NCI-H524 treated with DMSO at 0.1 percent for 48 hours (cell line): ENCODE measurements at places on chromosomes 6 and 20.

GRCh38 chr6:34973547-34974248 lies 84.6 kb downstream of the ANKS1A start:
- DNase-seq: no peak

DNA sequence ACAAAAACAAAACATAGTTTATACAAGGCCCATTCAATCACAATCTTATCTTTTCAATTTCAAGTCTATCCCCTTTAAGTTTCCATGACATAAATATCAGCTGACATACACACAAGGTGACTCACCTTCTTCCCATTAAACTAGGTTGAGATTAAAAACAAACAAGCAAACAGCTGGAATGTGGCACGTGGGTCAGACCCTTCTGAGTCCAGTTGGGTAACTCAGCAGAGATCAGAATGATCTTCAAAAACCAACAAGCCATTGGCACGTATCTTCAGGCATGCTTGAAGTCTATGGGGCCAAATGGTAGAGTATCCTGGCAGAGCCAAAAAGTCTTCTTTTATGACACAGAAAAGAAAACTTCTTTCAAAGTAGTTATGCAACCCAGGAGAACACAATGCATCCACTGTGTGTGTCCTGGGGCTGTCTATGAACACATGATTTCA lies 603.5 kb upstream of the CITED2 start:
- no peak for DNase-seq

DNA sequence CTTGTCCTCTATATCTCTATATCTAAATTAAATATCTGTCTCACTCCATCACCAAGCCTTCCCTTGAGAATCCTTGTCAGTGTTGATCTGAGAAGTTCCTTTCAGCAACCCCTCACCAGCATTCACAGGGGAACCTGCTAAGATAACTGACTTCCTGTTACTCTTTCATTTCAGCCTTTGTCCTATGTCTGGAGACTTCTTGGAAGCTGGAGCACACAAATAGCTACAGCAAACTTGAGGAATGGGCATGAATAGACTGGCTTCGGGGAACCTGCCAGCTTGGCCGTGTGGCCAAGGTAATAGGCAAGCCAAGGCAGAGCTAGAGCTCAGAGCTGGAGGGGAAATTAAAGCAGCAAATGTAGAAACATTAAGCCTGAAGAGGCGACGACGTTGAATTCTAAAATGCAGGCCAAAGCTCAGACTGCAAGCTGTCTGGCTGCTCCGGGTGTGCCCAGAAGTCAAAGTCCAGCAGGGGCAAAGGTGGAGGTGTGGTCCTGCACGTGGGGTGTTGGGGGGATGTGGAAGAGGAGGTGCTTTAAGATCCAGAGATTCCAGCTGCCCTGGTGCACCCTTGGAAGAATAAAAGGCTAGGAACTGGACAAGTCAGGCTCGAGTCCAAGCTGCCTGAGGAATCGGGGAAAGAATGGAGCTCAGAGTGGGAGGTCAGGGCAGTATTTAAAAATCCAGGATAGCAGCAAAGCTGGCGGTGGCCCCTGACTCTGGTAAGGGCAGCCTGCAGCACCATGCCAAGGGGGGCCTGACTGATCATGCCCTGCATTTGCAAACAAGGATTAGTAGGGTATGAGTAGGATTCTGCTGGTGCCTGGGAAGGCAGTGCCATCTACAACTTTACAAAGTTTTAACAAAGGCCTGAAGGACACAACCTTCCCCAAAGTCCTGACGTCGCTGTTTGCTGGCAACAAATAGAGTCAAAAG lies 185.0 kb upstream of the SGK1 start:
- no peak for DNase-seq

DNA sequence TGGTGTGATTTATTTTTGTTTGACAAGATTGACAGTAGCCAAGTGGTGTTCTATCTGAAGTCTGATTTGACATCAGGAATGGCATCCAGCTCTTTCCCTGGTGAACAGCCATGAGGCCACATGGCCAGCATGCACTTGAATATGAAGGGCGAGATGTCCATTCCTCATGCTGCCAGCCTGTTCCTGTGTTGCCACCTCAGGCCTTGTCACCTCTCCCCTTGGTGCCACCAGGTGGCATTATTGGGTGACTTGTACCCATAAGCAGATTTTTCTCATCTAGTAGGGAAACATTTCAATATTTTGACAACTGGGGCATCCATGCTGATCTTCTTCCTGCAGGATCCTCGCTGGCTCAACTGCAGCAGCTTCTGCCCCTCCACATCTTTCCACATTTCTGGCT lies 199.1 kb downstream of the ERMARD start:
- peak; percentile 27 for DNase-seq

GRCh38 chr6:156942266-156942665 lies 165.1 kb downstream of the ARID1B start:
- no peak for DNase-seq

- no peak for DNase-seq
Observed at GRCh38 chr6:111620169-111620568, 14.5 kb upstream of the TRAF3IP2 start.

DNA sequence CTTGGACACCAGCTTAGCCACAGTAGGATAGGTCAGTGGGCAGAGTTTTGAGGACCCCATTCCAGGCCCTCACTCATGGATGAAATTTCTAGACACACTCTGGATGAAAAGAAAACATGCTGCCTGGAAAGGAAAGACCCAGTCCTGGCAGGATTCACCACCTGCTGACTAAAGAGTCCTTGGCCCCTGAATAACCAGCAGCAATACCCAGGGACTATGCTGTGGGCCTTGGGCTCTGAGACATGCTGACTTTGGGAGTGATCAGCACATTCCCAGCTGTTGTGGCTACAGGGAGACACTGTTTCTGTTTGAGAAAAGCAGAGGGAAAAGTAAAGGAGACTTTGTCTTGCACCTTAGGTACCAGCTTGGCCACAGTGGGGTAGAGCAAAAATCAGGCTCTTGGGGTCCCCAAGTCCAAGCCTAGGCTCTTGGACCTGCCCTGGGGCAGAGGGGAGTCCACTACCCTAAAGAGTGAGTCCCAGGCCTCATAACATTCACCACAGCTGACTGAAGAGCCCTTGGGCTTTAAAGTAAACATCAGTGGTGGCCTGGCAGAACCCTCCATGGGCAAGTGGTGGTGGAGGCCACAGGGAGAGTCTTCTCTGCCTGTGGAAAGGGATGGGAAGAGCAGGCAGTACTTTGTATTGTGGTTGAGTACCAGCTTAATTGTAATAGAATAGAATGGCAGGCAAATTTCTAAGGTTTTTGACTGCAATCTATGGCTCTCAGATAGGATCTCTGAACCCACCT lies 516.8 kb downstream of the BCKDHB start:
- DNase-seq: no peak

GRCh38 chr6:152701081-152701862 lies 3.6 kb downstream of the MYCT1 start:
- peak; percentile 29 for DNase-seq

DNA sequence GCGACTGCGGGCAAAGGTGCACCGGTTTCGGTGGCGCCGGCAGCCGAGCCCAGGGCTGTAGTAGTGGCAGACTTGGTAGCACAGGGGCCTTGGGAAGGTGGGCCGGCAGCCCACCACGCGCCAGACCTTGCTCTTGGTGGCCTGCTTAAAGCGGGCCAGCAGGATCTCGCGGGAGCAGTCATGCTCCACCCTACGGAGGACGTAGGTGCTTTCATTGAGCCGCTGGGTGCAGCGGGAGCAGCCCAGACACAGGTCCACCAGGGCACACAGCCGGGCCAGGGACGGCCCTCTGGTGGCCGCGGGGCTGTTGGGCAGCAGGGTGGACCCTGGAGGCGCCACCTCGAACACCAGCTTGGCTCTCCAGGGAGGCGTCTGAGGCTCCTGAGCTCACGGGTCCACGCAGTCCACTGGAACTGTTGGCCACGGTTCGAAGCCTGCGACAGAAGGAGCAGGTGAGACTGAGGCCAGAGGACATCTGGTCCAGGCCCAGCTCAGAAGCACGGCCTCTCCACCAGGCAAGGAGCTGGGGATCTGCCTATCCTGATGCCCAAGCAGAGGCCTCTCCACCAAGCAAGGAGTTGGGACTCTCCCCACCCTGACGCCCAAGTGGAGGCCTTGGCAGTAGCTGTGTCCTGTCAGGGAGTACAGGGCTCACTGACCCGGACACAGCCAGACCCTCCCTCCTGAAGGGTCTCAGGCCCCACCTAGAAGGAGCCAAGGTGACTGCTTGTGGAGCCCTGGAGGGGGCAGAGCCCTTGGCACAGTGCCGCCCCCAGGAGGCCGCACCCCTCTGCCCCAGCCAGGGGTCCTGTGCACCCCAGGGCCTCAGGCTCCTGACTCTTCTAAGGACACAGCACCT lies 1.0 kb downstream of the HELZ2 start:
- DNase-seq: no peak

DNA sequence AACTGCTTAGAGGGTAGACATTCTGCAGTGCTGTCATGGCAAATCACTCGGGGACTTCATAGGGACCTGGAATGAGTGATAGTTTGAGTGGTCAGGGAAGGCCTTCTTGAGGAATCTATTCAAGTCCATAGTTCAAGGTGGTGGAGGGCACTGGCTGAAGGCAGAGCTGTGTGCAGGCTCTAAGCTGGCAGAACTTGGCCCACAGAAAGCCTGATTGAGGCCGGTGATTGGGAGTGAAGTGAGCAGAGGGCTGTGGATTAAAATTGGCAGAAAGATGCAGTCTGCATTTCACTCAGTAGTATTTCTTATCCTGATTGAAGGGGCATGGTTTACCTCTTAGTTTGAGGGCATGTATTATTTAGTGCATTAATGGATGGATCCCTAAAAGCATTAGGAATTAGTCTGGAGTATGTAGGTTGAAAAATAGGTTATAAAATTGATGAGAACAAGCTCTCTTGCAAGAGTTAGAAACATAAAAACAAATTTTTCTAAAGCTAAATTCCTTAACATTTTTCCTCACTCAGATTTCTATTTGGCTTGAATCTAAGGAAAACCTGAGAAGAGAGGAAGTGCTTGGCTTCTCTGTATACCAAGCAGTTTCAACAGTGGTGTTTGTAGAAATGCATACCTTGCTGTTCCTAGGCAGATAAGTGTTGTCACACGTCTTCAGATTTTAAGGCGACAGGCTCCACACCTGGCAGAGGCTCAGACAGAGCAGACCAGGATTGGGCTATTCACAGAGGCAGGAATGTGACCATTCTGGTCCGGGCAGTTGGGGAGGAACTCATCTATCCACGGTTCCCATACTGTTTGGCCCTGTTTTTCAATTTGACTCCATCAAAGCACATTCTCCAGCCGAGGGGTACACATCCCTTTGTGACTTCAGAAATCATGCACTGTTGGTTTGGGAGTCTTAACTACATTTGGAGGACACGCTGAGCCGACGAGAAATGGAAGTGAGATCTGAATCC lies 45.2 kb downstream of the UTRN start:
- no peak for DNase-seq

DNA sequence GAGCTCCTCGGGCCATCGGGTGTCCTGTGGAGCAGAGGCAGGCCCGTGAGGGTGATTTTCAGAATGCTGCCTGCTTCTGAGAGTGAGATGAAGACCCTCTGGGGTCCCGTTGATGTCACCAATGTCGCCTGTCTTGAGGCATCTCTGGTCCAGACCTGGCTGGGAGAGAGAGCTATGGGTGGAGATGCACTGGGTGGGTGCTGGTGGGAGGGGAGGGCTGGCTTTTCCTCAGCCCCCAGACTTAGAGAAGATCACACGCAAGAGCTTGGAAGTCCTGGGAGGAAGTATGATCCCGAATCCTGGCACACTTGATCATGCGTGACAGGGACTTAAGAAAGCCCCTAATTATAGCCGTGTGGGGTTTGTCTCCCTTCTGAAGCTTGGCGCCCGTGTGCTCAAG lies 103.2 kb upstream of the CD93 start:
- no peak for DNase-seq

DNA sequence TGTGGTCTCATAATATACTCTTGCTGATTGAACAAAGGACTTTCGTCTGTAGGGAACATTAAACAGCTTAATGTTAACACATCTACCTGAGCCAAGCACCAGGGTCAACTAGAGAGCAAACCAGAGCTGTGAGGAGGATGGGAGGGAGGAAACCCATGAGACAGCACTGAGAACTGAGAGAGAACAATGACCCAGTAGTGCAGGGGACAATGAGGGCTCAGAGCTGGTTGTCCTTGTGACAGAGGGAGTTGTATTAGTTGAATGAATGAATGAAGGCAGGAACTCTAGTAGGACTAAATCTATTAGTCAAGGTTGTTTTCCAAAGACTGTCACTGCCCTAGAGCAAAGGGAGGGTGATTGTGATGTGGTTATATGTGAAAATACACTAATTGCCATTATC lies 28.2 kb upstream of the GSTA4 start:
- no peak for DNase-seq

DNA sequence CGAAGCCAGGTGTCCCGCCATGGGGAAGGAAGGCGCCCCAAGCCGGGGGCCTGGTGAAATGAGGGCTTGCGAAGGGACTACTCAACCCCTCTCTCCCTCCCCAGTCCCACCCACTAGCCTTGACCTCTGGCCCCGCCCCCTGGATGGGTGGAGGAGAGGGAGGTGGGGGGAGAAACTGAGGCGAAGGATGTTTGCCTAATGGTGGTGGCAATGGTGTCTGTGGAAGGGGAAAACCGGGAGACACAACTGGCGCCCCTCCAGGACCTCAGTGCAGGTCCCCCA lies at the start of gene POU5F1:
TSS of gene POU5F1 (minus strand) at position 83 of the 282 bp plus-strand sequence. CDS start at position 21, 62 bp downstream.
- no peak for DNase-seq

DNA sequence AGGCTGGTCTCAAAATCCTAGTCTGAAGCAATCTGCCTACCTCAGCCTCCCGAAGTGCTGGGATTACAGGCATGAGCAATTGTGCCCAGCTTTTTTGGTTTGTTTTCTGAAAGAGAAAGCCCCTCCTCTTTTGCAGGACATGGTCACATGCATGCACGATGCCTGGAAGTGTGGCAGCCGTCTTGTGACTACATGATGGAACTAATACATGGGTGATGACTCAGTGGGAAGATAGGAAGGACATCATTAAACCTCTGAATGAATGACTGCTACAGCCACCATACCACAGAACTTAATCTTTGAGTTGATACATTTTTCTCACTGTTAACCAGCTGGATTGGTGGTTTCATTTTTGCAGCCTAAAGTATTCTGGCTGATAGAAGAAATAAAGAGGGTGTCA lies 13.4 kb upstream of the CTNNBL1 start:
- no peak for DNase-seq

GRCh38 chr20:325889-326644 lies 715 bp downstream of the SOX12 start:
- peak; percentile 30 for DNase-seq

GRCh38 chr6:3571836-3572235 lies 115.0 kb upstream of the SLC22A23 start:
- DNase-seq: no peak

DNA sequence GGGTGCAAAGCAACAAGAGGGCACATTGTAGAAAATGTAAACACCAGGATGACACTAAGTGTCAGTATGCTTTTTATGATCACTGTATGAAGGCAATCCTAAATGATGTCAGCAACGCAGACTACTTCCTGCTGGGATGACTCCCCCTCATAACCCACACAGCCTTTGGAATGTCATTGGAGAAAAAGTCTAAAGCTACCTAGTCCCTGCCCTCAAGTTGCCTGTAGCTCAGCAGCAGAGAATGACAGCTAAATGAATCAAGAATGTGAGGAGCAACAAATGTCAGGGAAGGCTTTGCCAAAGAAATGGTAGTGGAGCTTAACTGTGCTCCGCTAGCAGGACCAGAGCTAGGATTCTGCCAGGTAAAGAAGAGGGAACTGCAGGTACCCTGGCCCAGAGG lies 555.6 kb downstream of the CD83 start:
- DNase-seq: no peak
